ENCODE measurements at places on chromosomes 5 and 9.

- no peak for DNase-seq
Observed at GRCh38 chr9:77454663-77455062, 193.5 kb downstream of the GNA14 start.

- no peak for DNase-seq
Observed at GRCh38 chr5:169576181-169576598, 7.4 kb upstream of the SPDL1 start.

DNA sequence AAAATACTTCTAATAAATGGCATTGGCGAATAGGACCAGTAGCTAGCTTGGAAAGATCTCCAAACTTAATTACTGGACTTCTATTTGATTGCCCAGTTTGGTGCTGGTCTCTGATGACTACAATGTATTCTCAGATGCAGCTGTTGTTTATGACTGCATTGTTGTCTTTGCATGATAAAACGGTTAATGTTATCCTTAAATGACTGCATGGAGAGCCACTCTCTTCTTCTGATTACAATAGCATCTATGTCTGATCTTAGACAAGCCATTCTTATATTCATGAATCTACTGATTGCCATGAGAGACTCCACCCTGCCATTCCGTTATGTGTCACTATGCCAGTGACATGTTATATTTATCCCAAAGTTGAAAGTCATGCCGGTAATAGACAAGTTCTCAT, 42.9 kb upstream of the ERBIN start:
- no peak for DNase-seq

DNA sequence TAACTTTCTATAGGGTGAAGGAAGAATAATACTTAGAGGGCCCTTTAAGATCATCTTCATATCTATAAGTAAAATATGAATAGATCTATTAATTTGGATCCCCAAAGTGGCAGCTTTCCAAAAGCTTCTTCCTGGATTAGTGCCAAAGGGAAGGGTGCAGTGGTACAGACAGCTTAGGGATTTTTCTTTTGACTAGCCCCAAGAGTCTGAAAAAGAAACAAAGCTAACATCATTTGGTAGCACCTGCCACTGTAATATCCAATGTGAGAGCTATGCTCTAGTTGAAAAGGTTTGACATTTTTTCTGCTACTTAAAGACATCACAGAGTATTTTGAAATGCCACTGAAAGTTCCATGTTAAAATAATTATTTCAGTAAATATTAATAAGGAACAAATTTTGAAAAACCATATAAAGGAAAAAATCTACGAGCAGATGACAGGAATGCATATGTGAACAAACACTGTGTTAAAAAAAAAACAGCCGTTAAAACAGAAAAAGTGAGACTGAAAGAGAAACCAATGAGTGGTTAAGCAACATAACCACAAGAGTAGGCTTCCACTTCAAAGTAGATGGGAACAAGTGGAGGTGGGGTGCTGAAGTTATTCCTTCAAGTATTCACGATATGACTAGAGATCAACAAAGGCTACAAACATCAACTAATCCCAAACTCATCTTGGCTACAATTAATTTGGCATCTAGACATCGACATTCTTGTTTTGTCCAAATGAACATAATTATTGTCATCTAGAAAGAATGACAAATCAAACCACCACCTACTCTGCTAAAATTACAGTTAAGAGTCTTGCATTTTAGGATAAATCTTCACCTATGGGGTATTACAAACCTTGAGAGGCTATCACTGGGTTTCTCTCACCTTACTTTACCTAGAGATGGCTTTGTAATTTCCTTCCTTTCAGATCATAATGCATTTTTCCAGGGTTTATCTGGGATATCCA, 137.5 kb downstream of the CPLANE1 start:
- DNase-seq = no peak

DNA sequence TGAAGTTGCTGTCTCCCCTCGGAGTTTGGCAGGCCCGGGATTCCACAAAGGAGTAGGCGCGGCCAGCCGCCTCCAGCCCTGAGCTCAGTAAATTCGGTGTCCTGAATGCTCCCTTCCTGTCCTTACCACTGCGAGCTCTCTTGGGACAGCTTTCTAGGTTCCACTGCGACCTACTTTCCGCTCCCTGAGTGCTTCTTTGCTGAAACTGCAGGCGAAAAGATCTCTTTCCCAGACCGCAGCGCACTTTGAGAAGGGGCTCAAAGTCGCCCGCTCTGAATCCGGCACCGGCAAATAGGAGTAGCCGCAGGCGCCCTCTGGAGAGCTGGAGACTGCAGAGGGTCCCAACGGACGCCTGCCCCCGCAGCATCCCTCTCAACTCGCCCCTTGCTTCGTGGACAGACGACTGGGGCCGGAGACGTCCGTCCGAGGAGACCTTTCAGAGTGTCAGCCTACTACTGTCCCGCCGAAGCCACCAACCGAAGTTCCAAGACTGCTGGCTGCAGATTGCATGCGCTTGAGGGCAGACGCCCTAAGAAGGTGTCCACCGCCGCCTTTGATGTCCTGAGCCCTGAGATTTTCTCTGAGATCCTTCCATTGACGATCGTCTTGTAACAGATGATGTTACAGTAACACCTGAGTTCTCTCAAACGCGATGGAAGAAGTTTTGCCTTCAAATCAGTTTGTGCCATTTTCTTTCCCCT, 96.0 kb downstream of the ANXA2R start:
- no peak for DNase-seq

- DNase-seq = no peak
Observed at GRCh38 chr9:17627641-17628040, 48.8 kb downstream of the SH3GL2 start.
